CD4-positive, alpha-beta T cell treated with Interleukin-21 for 1 hour (primary cell): ENCODE measurements at places on chromosomes 2 and 18.

- DNase-seq = no peak
Observed at GRCh38 chr2:22999951-23000350, 385.0 kb upstream of the KLHL29 start.

DNA sequence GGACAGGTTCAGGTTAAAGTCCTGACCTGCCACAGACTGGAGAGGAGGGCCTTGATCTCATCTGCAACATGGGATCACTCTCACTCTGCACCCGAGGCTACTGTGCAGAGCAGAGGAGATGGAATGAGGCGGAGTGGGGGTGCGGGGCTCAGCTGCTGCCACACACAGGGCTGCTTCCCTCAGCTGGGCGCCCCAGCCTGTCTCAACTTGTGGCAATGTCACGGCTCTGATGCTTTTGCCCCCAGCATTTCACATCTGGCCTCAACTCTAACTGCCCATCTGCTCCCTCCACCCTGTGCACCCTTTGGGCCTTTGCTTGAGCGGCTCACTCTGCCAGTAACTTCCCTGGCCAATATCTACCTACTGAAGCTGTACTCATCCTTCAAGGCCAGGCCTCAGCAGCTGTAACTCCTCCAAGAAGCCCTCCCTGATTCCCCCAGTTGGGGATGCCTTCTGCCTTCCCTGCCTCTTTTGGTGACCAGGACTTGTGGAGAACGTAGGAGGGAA is 70.3 kb downstream of the POLR1A start:
- no peak for DNase-seq

GRCh38 chr2:219752726-219753125 is 125.3 kb downstream of the SLC4A3 start:
- DNase-seq = no peak

DNA sequence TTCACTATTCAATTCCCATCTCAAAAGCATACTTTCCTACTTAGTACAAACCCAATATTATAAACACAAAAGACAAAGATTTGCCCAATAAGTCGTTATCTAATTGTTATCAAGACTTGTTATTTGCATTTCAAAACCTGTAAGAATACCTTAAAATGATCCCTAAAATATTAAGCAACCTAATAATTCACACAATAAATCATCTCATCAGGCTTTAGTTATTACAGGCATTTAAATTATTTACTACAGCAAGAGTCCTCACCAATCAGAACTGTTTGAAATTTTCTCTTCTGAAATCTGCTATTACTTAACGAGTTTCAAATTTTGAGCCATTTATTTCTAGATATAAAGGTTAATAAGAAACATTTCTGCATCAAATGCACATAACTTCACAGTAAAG is 1.6 kb downstream of the CCDC88A start:
- DNase-seq = no peak

DNA sequence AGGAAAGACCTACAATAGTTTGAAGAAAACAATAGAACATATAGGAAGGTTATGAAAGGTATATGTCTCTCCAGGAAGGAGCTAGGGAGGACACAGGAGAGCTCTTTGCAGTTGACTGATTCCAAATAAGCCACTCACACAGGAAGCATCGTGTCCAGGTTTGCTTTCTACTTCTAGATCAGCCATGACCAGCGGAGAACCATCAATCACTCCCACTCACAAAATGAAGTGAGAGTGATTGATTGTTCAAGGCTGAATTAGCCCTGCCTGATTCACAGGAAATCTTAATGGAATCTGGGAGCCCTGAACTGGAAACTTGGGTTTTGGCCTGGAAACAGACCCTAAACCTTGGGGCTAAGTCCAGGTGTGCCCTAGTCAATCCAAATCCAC is 1292.2 kb upstream of the ZEB2 start:
- no peak for DNase-seq

GRCh38 chr2:205614965-205615364 is 67.3 kb upstream of the NRP2 start:
- DNase-seq = no peak

DNA sequence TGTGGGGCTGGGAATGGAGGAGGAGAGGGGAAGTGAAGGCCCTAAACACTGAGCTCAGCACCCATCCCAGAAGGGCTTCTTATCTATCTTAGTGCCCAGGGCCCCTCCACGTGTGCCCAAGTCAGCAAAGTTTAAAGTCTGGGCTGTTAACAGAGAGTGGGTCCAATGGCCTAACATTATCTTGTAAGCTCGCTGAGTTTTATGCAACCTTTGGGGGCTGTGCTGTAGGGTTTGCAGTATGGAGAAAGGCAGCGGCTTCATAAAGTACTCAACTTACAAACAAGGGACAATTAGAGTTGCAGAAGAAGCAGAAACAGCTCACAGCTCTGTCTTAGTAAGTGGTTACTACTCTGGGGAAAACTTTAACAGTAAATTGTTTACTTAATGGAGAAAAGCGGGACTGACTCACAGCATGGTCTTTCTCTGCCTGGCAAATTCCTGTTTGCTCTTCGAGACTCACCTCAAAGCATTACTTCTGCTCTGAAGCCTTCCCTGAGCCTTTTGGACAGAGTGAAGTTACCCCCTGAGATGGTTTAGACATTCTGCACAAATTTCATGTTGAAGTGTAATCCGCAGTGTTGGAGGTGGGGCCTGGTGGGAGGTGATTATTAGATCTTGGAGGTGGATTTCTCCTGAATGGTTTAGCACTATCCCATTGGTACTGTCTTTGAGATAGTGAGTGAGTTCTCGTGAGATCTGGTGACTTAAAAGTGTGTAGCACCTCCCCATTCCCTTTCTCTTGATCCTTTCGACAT is 9.0 kb downstream of the ENOSF1 start:
- DNase-seq = no peak

DNA sequence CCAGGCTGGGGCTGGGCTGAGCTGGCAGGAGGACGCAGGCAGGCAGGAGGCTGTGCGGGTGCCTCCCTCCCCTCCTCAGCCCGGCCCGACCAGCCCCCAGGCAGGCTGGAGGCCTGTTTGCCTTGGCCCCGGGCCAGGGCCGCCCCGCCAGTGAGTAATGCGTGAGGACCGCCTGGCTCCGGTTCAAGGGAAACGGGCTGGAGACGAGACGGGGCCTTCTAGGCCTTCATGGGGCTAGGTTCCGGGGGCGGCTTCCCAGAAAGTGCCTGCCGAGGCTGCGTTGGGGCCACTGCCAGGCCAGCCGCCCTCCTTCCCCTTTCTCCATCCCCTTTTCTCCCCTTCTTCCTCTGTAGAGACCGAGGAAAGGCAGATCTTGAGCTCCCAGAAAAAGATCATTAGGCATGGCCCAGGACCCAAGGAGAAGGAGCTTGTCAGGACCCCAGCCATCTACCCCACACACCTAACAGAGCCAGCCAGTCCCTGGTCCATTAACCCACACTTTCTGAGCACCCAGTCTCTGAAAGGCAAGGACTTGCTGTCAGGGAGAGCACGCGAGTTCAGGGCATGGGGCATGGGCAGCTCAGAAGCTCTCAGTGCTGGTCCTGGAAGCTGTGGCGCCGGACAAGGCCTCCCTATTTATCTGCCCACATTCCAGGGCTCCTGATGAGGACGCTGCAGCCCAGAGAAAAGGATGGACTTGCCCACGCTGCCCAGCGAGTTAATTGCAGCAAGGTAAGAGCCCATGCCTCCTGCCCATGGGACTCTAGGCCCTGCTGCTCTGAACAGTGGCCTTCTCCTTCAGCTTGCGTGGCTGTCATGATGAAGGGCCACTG is 48.5 kb downstream of the SMAD7 start:
- no peak for DNase-seq

- DNase-seq = no peak
Observed at GRCh38 chr2:48328159-48328809, 201.7 kb upstream of the STON1 start.

- DNase-seq = no peak
Observed at GRCh38 chr2:160062292-160063005, at the start of gene PLA2R1. TSS of gene PLA2R1 (minus strand) at chr2:160062615. CDS start at chr2:160062403, 212 bp downstream.
